ENCODE measurements at places on chromosomes 13 and 19.

DNA sequence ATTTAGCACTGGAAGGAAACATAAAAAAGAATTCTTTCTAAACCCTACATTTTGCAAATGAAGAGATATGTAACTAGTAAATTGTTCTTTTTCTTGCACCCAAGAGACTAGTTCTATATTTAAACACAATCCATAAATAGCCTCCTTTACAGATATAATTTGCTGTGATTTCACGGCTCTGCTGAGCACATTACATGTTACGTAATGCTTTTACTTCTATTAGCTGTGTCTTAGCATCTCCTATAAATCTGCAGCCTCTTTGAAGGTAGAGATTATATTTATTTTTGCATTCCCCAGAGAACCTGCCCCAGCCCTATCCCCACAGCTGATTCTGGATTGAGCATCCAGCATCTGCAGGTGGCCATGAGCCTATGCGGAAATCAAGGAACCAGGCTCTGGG lies 32.2 kb downstream of the LACC1 start:
- DNase-seq, result no peak

- DNase-seq, result peak; percentile 80
These were observed at the start of gene HOMER3 for GRCh38 chr19:18940769-18941627. TSS of gene HOMER3 (minus strand) at chr19:18941217. CDS start at chr19:18938982, 2,235 bp downstream.

GRCh38 chr13:29886446-29886845 lies 36.0 kb upstream of the UBL3 start:
- no peak for DNase-seq

DNA sequence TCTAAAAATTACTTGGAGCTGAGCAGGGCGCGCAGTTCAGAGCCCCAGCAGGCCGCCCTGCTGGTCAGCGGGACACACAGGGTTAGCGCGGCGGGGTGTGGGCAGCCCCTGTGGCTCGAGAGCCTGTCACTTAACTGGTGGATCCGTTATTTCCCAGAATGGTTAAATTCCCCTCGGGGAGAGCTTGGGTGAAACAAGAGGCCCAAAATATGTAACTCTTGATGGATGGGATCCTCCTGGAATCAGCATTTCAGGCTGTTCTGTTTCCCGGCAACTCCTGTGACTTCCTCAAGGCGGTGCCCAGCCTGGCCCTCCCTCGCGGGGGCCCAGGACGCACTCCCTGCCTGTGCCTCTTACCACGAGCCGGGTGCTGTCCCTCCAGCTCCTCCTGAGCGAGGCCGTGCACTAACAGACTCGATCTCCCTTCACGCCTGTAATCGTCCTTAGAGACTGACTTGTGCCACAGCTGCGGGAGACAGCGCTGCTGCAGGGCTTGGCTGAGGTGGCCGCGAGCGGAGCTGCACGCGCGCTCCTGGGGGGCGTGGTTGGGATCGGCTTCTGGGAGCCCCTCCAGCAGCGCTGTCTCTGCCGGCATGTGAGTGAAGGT lies 9.7 kb downstream of the PTBP1 start:
- DNase-seq, result no peak

GRCh38 chr13:103960001-103960400 lies 893.8 kb upstream of the SLC10A2 start:
- DNase-seq, result no peak

GRCh38 chr19:48152551-48152950 lies 17.6 kb downstream of the LIG1 start:
- peak; percentile 69 for DNase-seq

Data from head of caudate nucleus (tissue), 42 donors.